ENCODE measurements at places on chromosomes 6 and 20.
A peak's percentile ranks its signal among the peaks of the same experiment; 100 is the strongest.

GRCh38 chr6:162706232-162706631 is 21.3 kb downstream of the PRKN start:
- DNase-seq, result no peak

GRCh38 chr20:34074101-34074760 is 37.8 kb downstream of the EIF2S2 start:
- peak; percentile 62 for DNase-seq

GRCh38 chr6:18445228-18445627 is 58.1 kb downstream of the RNF144B start:
- no peak for DNase-seq

GRCh38 chr6:55019591-55019990 is 154.7 kb upstream of the HCRTR2 start:
- DNase-seq, result no peak

GRCh38 chr6:111603040-111603439 is 2.6 kb downstream of the TRAF3IP2 start:
- DNase-seq, result no peak

DNA sequence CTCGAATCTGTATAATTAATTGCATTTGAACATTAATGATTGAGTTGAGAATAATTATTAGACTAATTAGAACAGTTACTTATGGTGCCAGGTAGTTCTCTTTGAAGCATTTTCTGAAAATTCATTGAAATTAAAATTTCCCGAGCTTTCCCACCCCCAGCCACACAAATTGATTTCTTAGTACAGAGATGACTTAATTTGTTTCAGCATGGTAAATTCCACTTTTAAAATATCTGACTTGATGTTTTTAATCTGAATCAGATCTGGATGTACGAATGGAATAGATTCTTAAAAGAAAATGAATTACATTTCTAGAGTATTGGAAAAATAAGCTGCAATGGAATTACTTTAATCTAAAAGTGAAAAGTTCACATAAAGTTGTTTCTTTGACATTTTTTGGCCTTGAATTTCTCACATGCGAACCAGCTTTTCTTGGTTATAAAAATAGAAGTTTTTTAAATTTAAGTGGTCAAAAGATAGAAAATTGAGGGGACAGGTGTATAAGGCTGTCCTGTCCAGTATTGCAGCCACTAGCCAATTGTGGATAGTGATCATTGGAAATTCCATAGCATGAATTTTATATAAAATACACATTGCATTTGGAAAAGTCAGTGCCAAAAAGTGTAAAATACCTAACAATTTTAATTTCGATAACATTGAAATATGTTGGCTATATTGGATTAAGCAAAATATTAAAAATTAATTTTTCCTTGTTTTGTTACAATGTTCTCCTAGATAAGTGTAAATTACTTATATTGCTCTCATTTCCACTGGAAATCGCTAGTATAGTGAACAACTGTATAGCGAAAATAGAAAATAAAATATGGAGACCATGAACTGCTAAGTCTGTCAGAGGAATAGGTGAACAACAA is 102.9 kb downstream of the OR2B2 start:
- no peak for DNase-seq

DNA sequence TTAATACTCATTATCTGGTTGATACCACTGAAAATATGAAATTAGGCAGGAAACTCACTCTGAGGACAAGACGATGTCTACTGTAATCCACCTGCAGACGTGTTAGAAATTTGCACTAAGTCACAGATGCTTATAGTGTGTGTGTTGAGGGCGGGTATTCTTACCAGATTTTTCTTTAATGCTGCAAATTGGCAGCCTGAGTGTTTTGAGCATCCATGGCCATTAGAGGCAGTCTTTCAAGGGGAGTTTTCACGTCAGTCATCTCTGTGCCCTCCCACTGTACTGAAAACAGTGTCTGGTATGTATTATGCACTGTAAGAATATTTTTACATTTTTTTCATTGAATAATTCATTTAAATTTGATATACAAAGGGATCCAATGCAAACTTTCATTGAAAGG is 266.5 kb upstream of the QKI start:
- no peak for DNase-seq

- no peak for DNase-seq
Measured at GRCh38 chr6:161265975-161266374, 7.9 kb downstream of the AGPAT4 start.

- no peak for DNase-seq
Measured at GRCh38 chr6:90369024-90369519, 72.4 kb upstream of the BACH2 start.
